ENCODE measurements at places on chromosomes 5 and 9.

GRCh38 chr9:1869843-1870242, 145.3 kb upstream of the SMARCA2 start:
- no peak for DNase-seq

- DNase-seq, result no peak
These were observed 45.9 kb downstream of the MEGF9 start for GRCh38 chr9:120668399-120668798.

DNA sequence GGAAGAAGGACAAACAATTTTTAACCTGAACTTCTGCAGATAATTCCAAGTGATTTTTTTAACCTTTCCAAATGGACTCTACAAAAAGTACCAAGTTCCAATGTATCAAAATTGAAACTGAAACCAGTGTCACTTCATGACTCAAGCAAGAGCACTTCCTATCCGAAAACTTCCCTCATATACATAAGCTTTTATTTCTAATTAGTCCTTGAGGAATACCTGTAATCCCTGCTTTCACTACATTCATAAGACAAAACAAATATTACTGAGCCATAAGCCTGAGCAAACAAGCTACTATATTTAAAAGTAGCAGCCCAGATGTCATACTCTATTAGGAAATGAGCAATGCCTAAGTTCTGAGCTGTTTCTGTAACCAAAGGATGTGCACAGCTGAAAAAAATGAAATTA, 224.4 kb downstream of the EBF1 start:
- no peak for DNase-seq

- DNase-seq, result no peak
These were observed 9.4 kb upstream of the ANGPTL2 start for GRCh38 chr9:127131871-127132270.

DNA sequence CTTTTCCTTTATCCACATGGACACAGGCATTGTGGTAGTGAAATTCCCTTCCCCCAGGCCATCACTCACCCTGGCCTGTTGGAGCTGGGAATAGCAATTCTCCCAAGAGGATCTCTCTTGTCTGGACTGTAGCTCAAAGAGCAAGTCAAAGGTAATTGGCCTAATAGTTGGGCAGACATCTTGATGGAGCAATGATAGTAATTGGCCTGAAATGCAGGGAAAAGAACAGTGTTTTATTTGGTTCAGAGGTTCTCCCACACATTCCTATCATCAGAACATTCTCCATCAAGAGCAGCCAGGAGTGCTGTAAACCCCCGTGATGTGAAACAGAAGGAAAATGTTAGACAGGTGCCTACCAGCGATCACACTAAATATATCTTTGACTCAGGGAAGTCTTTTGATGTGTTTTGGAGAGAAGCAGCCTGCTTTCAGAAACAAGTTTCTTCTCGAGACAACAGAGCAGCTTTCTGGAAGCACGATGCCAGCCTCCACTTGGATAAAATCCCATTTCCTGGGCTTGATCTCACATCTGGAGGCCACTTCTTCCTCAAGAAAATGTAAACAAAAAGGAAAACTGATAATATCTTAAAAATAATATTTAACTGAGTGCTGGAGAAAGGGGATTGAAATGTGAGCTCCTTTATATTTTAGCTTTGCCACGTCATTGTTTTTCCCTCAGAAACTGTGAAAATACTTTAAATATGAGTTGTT, 198.1 kb upstream of the WWC1 start:
- no peak for DNase-seq

DNA sequence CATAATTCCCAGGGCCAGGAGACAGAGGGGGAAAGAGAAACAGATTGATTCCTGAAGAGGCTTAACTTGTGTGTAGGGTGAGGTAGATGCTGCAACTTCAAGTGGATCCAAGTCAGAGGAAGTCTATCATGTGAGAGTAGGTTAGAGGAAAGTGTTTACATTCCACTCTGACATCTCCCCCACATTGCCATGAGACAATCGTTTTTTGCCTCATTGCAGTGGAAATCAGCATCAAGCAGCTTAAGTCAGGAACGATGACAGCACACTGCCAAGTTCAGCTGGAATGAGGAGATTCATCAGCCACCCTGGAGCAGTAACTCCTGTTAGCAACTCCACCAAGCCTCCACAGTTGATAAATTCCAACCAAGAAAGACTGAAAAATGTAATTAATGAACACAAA, 689.7 kb upstream of the MEF2C start:
- no peak for DNase-seq

DNA sequence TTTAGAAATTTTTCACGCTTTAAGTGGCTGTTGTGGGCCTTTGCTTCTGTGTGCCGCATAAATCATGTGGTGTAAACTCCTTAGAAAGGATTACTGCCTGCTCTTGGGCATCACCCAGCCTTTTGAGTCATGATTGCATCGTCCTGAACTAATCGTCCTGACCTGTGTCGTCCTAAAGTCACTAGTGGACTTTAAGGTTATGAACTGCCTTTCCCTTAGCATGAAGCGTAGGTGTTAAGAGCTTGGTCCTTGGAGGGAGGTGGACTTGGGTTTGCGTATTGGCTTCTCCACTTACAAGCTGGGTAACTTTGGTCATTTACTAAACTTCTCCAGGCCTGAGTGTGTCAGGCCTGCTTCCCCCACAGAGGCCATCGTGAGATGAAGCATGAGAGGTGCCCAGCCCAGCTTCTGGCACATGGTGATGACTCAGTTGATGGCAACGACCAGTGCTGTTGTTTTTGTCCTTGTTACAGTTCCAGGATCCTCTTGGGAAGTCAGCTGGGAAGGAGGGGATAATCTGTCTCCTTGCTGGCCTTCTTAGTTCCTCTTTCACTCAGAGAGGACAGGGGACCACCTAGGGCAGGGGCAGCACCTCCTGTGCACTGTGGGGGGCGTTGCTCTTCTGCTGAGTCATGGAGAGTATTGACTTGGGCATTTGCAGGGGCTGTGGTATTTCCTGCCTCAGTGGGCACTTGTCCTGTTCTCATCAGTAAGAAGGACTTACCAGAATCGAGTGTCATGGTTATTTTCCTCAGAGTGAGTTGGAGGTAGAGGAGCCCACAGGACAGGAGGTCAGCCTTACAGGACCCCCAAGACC, 54.2 kb upstream of the NCS1 start:
- no peak for DNase-seq

GRCh38 chr5:169548315-169548714, 35.3 kb upstream of the SPDL1 start:
- DNase-seq, result no peak
